Kidney epithelial cell (primary cell): ENCODE measurements at places on chromosomes 1 and 21.

GRCh38 chr1:209023790-209024189 is 559.7 kb upstream of the CAMK1G start:
- no peak for DNase-seq

DNA sequence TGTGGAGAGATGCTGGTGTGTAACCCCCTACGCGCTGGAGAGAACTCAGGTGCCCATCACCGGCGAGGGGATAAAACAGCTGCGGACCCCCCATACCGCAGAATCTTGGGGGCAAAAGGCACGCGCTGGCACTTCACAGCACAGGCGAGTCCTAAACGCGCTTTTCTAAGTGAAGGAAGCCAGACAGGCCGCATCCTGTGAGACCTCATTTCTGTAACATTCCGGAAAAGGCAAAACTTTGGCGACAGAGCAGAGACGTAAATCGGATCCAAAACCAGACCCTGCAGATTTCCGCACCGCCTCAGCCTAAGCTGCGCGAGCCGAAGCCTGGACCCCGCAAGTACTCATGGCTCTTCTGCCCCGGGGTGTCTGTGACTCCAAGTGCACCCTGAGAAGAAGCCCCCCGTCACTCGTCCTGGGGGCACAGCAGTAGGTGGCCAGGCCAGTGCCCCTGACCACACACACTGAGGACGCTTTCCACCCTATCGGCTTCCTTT is 60.9 kb downstream of the SLX9 start:
- DNase-seq: no peak

DNA sequence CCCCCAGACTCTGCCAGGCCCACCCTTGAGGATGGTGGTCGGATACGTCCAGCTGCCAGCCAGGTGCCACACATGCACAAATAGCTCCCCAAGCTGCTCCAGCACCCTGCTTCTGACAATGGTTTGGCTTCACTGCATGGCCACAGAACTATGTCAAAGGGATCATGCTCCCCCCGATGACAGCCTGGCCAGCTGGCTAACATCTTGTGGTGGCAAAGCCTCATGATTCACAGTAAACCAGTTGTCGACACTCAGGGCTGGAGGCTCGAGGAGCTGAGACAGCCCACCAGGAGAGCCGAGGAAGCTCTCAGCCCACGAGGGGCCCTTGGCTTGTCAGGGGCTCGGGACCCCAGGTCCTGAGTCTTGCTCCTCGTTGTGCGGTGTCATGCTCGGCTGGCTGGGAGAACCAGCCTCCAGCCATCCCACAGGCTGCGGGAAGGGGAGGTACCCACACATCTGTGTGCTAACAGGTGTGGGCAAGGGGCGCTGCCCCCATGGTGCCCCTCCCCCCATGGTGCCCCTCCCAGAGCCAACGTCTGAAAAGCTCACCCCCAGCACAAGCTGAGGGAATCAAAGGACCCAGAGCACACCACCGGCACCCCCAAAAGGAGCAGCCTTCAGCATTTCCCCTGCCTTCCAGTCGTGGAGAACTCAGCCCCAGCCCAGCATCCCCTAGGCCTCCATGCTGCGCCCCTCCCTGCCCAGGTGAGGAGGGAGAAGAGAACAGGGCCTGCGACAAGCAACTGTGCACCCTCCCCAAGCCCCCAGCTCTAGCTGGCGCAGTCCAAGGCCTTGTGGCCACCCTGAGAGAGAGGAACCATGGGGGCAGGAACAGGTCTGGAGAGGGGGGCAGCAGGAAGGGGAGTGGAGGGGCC is 41.2 kb downstream of the KIF21B start:
- no peak for DNase-seq

GRCh38 chr1:222769971-222770620 is 33.1 kb downstream of the FAM177B start:
- no peak for DNase-seq

GRCh38 chr1:59026472-59026948 is 242.7 kb upstream of the JUN start:
- no peak for DNase-seq

GRCh38 chr1:219385787-219386427 is 212.2 kb downstream of the LYPLAL1 start:
- peak; percentile 23 for DNase-seq

- DNase-seq: no peak
Observed at GRCh38 chr1:49086327-49086726, 309.6 kb upstream of the BEND5 start.

GRCh38 chr1:94609619-94610018 is 68.1 kb upstream of the F3 start:
- DNase-seq: no peak

DNA sequence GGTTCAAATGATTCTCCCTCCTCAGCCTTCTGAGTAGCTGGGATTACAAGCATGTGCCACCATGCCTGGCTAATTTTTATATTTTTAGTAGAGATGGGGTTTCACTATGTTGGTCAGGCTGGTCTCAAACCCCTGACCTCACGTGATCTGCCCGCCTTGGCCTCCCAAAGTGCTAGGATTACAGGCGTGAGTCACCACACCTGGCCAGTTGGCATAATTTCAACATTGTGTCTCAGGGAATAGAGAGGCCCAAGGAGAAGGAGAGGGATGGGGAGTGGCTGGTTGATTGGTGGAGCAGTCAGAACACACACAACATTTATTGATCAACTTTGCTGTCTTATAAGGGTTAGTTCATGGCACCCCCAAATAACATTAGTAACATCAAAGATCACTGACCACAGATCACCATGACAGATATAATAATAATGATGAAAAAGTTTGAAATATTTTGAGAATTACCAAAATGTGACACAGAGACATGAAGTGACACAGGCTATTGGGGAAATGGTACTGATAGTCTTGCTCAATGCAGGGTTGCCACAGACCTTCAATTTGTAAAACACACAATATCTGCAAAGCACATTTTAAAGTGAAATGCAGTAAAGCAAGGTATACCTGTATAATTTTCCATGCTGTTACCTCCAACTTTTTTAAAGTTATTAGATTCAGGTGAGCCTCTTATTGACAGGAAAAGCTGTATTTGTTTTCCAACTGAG is 15.8 kb upstream of the CYB5R1 start:
- DNase-seq: no peak

GRCh38 chr1:93129507-93130099 is 50.5 kb downstream of the MTF2 start:
- DNase-seq: no peak

GRCh38 chr1:54609301-54609921 is 13.9 kb downstream of the FAM151A start:
- no peak for DNase-seq

DNA sequence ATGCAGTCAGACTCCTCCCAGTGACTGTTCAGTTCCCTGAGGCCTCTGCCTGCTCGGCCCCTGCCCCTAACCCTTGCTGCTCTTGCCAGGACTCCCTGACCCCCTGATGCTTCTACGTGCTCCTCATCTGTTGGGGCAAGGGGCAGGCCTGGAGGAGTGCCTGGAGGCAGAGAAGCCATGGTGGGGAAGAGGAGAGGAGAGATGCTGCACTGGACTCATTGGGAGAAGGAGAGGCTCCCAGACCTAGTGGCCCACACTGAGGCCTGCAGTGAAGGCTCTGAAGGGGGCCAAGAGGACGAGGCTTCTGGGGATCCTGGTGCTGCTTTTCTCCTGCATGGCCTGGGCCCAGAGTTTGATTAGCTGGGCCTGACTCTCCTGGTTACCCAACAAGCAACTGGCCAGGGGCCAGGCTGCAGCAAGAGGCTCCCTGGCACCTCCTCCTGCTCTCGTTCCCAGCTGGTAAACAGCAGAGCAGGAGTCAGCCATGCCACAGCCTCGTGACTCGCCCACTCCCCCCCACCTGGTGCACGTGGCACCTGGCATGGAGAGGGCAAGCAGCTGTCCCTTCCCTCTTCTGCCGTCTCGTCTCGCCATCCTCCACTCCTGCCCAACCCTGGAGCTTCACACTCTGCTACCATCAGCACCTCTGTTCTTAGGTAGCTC is 847 bp upstream of the RORC start:
- no peak for DNase-seq

DNA sequence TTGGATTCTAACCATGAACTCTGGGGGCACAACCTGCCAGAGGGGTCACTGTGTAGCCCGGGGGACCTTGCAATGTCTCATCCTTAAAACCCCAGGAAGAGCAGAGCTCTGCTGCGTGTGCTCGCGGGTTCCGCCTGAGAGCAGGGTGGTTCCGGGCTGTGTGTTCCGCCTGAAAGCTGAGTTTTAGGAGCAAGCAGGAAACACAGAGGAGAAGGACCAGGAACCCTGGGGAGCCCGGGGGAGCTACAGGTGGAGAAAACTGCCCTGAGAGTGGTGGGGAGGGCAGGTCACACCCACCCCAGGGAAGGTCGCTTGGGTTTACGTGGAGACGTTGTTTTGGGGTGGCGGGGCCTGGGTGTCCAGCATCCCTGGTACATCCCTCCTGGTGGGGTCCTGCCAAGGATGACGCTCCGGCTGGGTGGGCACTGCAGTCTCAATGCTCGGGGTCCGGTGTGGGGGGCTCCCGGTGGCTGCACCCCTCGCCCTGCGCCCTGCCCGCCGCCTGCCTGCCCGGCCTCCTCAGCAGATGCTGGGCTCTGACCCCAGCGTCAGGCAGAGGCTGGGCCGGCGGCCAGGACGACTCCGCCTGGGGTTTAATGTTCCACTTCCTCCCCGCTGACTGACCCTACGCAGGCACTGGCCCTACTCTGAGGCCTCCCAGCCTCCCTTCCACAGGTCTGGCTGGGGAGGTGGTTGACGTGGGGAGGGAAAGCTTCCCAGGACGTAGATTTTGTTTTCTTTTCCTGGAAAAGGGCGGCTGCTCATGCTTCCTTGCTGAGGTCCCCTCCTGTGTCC is 17.3 kb upstream of the C1orf159 start:
- no peak for DNase-seq

DNA sequence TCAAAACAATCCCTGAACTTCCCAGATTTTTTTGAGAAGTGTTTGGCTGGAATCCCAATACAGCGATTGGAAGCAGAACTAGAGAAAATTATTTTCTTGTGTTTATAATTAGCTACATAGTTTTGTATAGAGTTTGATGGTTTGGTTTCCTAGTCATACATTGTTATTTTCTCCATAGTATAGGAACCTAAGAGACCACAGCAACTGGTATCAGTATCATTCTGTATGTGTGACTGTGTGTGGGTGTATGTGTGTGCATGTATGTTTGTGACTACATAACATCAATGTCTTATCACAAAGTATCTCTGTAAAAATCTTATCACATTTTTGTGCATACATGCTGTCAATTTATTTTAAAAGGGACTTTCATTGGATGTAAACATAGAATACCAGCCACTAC is 780.5 kb downstream of the MRPL39 start:
- no peak for DNase-seq

GRCh38 chr21:34035619-34036354 is 37.6 kb upstream of the MRPS6 start:
- no peak for DNase-seq

DNA sequence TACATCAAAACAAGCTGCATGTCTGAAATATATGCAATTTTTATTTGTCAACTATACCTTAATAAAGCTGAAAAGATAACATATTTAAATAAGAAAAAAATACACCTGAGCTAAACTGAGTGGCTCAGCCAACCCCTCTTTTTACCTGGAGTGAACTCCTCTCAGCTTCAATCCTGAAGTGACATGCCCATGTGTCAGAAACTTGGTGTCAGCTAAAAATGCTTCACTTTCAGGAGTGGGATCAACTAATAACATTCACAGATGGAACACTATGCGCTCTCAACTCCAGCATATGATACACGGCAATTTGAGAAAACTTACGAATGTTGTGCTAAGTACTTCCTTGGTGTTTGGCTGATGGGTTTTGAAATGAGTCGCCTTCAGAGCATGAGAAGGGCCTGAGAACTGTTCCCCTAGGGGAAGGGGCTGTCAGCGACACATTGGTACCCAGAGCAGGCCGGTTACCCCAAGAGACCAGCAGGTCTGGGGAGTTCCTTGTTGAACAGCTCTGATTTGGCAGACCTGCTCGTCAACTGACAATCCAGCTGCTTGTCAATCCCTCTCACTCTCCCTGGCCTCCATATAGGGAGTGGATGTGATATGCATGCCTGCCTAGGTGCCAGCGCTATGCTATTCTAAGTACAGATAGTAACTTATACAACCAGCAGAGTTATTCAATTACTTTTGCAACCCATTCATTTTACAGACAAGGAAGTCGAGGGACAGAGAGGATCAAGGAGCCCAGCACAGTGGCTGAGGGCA is 267.7 kb downstream of the PCP4 start:
- DNase-seq: no peak

GRCh38 chr1:243435836-243436235 is 180.0 kb downstream of the SDCCAG8 start:
- DNase-seq: no peak

DNA sequence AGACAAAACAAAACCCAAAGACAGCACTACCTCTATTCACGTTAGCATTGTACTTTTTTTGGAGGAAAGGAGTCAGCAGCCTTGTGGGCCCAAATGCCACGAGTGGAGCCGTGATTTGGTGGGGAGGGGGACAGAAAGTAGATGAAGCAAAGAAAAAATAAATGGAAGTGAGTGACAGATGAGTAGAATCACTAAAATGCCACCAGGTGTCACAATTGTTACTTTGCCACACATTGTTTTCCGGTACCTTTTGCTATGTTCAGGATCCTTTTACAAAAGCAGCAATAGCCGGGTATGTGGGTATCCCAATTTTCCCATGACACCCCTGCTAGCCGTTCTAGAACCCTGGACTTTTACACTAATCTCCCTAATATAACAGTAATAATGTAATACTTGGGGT is 85.0 kb upstream of the AK4 start:
- DNase-seq: no peak

GRCh38 chr1:158115126-158115525 is 65.6 kb upstream of the CD1D start:
- DNase-seq: no peak

DNA sequence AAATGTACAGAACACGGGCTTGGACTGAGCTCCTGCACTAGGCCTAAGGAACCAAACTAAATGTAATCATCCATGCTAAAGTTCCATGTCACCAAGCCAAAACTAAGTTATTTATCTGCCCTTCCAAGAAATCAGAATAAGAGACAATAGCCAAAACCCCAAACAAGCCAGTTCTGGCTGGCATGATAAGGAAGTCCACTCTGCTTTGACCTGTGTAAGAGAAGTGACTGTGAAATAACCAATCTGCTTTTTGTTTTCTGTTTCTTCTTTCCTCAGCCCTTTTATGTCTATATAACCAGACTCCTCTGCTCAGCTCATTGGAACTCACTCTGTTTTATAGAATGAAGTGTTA is 15.1 kb downstream of the PLPPR5 start:
- no peak for DNase-seq

GRCh38 chr1:20558191-20558590 is 5.8 kb downstream of the FAM43B start:
- DNase-seq: no peak

- DNase-seq: no peak
Observed at GRCh38 chr1:184019506-184019905, 18.0 kb downstream of the COLGALT2 start.
